NCI-H1105 (cell line): ENCODE measurements at places on chromosomes 2 and 18.

DNA sequence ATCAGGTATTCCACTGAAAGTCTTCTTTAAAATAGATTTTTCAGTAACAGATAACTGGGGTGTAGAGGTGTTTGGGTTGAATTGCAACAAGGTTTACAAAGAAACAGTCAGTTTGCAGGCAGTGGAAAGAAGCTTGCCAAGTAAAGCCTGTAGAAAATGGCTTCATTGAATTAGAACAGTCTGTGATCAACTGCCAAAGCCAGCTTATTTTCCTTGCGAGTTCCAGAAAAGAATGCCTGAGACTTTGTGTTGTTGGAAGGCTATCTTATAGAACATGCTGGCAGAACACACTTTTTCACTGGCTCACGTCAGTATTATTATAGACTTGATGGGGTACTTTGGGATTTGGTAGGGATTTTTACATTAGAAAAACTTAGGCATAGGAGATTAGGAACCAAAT is 601.0 kb downstream of the XIRP2 start:
- DNase-seq, result no peak

- no peak for DNase-seq
These were observed 83.6 kb downstream of the ASXL2 start for GRCh38 chr2:25794544-25795276.

DNA sequence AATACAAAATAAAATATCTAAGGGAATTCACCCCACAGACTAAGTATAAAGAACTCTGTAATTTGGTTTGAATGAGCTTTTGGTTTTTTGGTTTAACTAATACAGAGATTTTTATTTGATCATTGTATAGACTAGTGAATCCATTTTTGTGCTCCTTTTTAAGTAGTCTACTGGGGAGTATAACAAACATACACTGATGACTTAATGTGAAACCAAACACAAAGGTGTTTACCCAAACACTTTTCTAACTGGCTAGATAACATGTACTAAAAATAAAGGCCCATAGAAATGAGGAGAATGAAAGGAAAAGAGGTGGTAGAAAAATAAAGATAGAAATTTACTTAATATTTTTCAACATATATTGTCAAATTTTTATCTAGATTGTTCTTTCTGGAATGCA is 146.0 kb downstream of the NRXN1 start:
- DNase-seq, result no peak

DNA sequence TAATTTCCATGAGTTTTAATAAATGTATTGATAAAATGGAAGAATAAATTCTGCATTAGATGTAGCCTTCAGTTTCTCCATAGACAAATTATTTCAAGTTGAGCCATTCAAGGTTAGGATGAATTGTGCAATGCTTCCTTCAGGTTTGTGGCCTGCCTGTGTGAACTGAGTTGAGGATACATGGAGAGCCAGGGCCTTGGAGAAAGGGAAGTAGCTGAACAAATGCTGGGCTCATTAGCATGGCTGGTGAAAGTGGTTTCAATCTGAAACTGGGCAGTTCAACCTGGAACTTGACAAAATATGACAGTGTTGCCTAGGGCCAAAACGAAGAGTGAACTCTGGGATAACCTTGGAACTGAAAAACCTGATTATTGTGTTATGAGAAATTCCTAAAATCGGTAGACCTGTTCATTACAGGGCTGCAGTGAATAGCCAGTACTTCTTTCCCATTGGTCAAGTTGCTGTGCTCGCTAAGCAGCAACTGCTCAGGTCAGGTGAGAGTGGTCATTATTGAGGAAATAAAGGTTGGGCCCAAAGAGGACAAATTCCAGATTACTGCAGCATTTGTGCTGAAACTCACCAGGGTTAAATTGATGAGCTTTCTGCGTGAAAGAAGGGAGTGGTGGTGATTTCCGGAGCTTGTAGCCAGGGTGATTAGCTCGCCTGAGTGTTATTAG is 12.7 kb downstream of the INPP1 start:
- DNase-seq, result no peak

DNA sequence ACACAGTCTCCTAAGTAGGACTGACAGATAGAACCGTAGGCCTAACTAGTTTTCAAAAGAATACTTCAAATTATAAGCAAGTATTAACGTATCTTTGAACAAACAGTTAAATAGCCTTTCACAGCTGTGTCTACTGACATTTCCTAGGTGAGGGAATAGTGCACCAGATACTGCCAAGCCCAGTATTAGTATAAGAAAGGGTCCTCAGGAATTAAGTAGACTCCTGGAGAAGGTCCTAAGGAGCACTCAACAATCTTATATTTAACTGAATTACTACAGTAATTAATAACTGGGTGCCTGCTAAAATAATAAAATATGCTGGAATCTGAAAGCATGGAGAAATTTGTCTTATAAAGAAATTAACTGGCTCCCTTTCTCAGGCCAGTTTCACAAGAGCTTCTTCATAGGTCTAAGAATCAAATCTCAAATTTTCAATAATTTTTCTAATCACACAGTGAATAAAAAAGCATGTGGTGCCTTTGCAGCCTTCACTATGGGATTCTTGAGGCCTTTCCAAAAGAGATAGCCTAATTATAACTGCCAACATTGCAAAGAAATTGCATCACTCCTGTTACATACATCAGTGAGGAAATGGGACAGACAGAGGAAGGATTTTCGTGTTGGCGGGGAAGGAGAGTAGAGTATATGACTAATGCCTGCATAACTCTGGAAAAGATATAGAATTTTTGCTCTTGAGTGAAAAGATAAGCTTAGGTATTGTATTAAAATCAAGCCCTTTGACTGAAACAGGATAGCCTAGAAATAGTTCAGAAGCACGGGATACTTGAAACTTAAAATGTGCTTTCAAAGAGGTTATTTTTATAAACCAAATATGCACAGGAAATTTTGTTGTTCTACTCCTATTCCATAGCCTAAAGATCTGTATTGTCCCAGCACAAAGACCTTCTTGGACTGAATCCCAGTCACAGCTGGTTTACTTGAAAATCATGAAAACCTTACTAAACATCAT is 228.6 kb upstream of the STK17B start:
- DNase-seq, result no peak

DNA sequence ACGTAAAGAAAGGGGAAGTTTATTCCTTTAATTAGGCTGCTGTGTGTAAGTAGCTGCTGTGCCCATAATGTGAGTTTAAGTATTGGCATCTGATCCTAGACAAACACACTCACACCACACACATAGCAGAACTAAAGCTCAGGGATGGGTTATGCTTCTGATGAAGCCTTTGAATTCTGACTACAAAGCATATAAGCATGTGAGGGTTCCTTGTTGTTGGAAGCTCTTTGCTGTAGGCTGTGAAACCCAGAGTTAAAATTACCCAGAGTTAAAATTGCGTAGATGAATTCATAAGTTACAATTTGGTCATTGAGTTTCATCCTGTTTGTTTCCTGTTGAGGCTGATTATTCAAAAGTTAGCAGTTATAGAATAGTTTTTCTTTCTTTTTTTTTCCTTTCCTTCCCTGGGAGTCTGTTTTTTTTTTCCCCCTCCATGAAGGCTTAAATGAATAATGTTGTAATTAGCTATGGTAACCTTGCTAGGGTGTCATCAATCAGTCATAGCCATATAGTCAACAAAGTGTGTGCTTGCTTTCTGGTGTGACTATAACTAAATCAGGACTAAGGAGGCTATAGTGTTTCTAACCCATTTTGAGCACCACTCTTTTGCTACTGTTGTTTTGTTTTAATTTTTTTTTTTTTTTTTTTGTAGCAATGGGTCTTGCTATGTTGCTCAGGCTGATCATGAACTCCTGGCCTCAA is 426.1 kb downstream of the PARD3B start:
- DNase-seq, result no peak

DNA sequence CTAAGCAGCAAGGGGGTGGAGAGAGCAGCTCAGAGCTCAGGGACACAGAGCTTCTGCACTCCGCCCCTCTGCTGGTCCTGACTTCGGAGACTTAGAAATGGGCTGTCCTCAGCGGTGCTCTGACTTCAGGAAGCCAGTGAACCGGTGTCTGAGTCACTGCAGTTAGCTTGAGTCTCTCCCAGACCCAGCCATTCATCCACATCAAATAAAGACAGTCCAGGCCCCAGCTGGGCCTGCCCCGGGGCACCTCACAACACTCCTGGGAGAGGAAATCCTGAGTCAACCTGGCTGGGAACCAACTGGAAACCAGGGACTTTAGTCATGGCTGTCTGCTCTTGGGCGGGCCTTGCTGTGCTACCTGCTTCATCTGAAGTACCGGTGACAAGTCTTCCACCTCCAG is 5.4 kb upstream of the ITGB6 start:
- DNase-seq, result no peak

DNA sequence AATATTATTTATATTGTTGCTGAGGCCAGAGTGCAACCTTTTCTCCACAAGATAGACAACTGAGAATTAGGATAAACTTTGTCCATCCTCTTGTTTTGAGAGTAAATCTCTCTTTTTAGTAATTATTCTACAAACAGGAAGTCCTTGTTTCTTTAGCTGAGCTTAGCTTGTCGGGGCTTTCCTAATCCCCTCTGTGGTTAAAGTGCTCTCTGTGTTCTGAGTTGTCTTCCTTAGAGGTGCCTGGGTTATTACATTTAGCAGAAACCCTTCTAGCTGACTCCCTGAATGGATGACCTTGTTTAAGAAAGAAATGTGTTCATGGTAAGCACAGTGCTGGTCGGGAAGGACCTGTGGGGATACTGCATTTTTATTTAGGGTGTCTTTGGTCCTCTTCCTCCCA is 12.7 kb downstream of the USP39 start:
- DNase-seq, result no peak

- DNase-seq, result no peak
These were observed 8.7 kb upstream of the WIPF1 start for GRCh38 chr2:174606336-174606735.

GRCh38 chr2:39127973-39128372 is 7.1 kb upstream of the SOS1 start:
- no peak for DNase-seq

DNA sequence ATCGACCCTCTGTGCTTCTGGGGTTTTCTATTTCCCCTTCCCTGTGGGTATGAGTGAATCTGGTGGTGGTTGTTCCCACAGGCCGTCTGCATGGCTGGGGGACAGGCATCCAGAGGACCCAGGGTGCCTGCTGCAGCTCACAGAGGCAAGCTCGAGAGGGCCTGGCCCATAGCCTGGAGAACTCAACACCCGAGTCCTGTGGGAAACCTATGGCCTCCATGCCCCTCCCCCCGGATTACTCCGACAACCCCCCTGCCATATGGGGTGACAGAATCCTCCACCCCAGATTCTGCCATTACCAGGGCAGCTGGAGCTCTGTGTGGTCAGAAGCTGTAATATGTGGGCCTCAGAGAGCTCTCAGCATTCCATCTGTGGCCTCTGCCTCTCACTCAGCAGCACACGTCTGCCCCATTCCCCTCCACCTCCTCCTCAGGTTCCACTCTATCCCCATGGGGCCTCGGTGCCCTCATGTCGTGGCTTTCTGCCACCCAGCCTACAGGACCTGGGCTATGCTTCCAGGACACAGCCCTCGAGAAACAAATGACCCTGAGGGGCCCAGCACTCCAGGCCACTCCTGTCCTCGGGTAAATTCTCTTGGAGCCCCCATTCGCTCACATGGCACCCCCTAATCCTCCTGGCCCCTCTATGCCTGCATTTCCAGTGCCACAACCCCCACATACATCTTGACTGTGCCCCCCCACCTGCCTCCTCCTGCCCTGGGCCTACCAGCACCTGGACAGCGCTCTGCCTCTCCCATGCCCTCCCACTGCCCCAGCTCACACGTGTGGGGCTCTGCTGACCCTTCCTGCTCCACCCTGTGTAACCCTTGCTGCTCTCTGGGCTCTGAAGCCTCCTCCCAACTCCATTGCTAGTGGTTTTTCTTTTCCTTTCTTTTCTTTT is 3.6 kb downstream of the MZT2A start:
- DNase-seq, result no peak

GRCh38 chr18:77700051-77700450 is 450.4 kb downstream of the GALR1 start:
- DNase-seq, result no peak

DNA sequence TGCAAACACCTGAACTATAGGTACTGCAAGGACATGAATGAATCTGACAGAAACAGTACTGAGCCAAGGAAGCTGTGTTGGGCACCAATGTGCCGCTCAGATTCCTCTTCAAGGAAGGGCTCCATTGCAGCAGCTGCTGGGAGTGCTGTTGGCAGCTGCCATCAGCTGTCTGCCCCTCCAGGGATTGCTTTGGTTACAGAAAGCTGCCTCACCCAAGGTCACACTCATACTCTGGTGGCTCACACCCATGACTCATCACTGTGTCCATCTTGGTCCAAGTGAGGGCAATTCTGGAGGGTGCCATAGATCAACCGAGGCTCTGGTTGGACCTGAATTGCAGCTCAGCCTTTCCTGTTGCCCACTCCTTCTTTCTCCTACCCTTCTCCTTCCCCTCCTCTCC is 24.4 kb upstream of the TRPM8 start:
- DNase-seq, result no peak

DNA sequence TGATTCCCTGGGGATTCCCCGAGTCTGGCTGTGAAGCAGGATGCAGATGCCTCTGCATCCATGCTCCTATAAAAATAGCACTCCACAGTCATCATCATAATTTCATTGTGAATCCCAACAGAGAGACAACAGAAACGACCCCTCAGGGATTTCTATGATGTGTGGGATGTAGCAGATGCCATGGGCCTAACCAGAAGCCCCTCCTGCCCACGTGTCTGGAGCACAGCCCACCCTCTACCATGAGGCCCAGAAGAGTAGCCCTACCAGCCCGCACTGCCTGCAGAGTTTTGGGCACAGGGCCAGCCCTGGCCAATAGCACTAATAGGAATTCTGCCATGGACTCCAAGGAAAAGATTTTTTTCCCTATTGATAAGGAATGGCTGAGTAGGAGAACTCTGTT is 66.6 kb downstream of the GYPC start:
- DNase-seq, result no peak

DNA sequence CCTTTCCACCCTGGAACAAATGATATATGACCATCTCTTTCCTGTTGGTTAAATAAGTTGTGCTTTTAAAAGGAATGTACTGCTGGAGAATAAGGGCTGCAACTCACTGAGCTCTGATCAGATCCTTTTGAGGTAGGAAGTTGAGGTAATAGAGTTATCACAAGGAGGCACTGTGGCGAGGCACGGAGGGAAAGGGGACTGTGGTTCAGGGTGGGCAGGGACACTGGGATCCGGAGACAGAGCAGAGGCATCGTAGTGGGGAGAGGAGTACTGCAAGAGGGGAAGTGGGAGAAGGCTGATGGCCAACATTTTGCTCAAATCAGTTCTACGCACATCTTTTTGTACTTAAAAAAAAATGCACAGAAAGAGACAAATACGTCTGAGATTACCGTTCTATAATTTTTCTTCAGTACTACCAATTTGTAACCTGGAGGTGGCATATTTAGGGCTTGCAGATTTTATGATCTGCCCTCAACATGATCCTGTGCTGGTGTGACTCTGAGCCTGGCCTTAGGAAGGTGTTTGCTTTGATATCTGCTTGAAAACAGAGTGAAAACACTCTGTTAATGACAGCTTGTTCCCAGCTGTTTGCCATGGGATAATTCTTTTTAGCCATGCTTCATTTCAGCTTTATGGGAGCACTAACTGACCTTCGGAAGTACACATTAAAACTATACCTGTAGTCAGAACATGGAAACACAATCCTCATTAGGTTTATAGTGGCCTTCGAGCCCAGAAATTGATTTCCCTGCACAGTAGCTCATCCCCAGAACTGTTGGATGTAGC is 168.1 kb downstream of the KCNE4 start:
- DNase-seq, result no peak
